ENCODE measurements at places on chromosomes 4 and X. TPM values are rescaled to one million over a fixed set of nuclear protein-coding genes. Genes with fewer than 3 reads are reported as not detected.
A peak's percentile ranks its signal among the peaks of the same experiment; 100 is the strongest.

Gene EMD
- 37.0 TPM for total RNA-seq

DNA sequence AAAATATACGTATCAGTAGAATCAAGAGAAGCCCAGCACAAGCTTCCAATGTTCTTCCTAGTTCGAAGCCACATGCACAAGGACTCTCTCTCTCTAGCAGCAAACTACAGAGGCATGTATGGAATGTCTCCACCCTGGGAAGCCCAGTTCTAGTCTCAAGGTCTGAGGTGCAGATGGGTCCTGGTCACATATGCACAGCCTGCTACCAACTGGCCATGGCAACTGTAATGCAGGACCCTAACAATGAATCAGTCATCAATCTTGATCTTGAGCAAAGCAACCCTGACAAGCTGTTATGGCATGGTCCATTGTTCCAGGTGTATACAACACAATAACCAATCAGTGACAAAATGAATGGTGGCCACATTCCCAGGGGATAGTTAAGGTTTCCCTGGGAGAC is 55.8 kb downstream of the MBNL3 start:
- DNase-seq: no peak
- no peak overlapping the region for H3K4me3 ChIP-seq
- no peak overlapping the region for H3K27ac ChIP-seq
- H3K36me3 ChIP-seq: no peaks in the 10 kb centered on the region

DNA sequence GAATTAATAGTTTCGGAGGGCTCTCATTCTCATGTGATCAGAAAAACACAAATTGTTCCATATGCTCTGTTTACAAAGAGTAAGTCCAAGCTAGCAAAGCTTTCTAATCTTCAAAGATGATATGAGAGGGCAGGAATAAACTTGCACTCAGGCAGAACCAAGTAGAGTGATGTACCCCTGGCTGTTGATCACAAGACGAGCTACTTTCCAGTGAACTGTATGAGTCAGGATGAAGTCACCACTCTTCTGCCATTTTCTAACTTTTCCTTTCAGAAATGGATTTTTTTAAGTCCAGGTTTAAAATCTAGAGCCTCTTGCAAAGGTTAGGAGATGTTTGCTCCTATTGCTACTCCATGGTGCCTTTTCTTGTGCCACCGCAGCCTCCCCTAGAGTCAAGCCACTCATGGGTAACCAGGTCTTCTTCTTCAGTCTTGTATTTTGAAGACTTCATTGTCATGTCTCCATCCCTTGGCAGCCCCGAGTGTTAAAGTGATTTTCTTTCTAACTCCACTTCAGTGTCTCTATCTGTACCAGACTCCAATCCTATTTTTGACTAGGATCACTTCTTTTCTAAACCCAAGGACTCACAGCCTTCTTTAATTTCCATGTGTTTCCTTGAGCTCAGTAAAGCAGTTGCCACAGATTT is 171.9 kb upstream of the GALNT7 start:
- peaks cover 7% of the 10 kb centered on the region for H3K4me1 ChIP-seq
- H3K27ac ChIP-seq: no peak overlapping the region
- H3K36me3 ChIP-seq: no peaks in the 10 kb centered on the region
- no peak overlapping the region for H3K4me3 ChIP-seq
- H3K27me3 ChIP-seq: no peaks in the 10 kb centered on the region

- no peak overlapping the region for H3K27ac ChIP-seq
- H3K4me3 ChIP-seq: no peak overlapping the region
- no peaks in the 10 kb centered on the region for H3K4me1 ChIP-seq
- no peak for DNase-seq
- H3K27me3 ChIP-seq: no peaks in the 10 kb centered on the region
Observed at GRCh38 chr4:14254252-14254651, 626.7 kb upstream of the BOD1L1 start.

DNA sequence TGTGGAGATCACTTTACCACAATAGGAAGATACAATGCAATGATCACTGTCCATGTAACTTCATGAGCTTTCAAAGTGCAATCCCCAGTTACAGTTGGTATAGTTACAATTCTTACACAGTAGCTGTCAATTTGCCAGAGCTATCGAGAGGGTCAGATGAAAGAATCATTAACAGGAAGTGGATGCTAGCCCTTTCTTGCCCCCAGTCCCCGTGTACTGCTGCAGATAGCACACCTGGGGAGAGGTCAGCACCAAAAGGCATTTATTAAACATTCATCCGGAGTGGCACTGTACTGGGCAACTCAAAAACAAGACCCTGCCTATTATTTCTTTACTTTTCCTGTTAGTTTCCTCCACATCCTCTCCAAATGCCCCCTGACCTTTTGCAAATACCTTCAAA is 47.7 kb downstream of the SOD3 start:
- no peak for DNase-seq
- H3K4me1 ChIP-seq: peaks cover 40% of the 10 kb centered on the region
- H3K36me3 ChIP-seq: peaks cover 2% of the 10 kb centered on the region
- no peaks in the 10 kb centered on the region for H3K27me3 ChIP-seq
- no peak overlapping the region for H3K4me3 ChIP-seq
- peak overlapping the region; percentile 6 for H3K27ac ChIP-seq
